ENCODE measurements at places on chromosomes 11 and 22.

DNA sequence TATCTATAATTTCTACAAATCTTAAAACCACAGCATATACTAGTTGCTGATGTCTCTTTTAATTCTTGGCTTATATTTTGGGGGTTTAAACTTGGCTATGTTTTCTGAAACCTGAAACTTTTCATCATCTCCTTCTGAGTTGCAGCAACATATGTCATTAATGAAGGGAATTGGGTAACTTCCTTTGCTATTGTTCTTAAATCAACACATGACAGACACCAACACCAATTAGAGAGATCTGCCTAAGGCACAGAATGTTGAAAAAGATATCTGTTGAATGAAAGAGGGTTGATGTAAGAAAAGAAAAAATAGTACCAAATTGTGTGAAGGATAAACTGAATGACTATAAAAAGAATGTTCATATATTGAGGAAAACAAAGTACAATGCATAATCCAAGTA is 10.3 kb upstream of the GAS2 start:
- no peaks in the 10 kb centered on the region for H3K27me3 ChIP-seq
- H3K4me3 ChIP-seq: no peak overlapping the region
- no peaks in the 10 kb centered on the region for H3K36me3 ChIP-seq
- H3K27ac ChIP-seq: no peak overlapping the region
- no peaks in the 10 kb centered on the region for H3K4me1 ChIP-seq

DNA sequence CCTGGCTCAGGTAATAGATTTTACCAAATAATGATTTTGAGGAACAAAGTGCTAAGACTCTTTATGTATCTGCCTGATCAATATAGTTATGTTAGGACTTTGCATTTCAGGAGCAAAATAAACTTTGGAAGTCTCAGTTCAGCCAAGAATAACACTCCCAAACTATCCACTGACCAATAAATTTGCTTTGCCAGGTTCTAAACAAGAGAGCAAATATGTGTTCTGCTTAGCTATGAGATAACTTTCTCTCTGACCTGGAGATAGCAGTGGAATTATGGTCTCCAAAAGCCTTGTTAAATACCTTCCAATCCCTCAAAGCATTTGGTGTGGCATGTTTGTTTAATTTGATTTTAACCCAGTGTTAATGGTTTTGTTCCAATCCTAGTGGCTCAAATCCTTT is 1541.1 kb downstream of the FAM181B start:
- H3K27ac ChIP-seq: no peak overlapping the region
- H3K4me1 ChIP-seq: no peaks in the 10 kb centered on the region
- no peak overlapping the region for H3K4me3 ChIP-seq
- DNase-seq: no peak

- no peaks in the 10 kb centered on the region for H3K36me3 ChIP-seq
- no peaks in the 10 kb centered on the region for H3K4me1 ChIP-seq
- no peaks in the 10 kb centered on the region for H3K27me3 ChIP-seq
- no peak overlapping the region for H3K27ac ChIP-seq
- H3K4me3 ChIP-seq: no peak overlapping the region
Measured at GRCh38 chr11:109443052-109443451, 21.1 kb downstream of the C11orf87 start.

- peak; percentile 5 for DNase-seq
- H3K4me1 ChIP-seq: no peaks in the 10 kb centered on the region
- no peaks in the 10 kb centered on the region for H3K27me3 ChIP-seq
- no peak overlapping the region for H3K4me3 ChIP-seq
- H3K36me3 ChIP-seq: no peaks in the 10 kb centered on the region
- no peak overlapping the region for H3K27ac ChIP-seq
Measured at GRCh38 chr11:70314730-70315129, 44.2 kb downstream of the PPFIA1 start.

DNA sequence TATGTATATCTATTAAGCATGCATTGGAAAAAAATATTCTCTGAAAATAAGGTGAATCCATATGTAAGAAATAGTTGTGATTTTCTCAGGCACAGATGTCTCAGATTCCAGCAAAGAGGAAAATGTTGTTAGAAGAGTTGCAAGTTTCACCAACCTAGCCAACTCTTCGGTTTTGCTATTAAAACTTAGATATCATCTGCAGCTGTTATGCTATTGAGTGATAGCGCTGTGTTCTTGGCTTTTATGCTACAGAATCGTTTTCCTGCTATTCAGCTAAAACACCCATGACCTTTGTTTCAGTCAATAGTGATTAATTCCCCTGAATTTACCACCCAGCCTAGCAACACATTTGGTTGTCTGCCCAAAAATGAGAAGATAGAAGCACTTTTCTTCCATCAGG is 795.6 kb upstream of the ANO3 start:
- no peak overlapping the region for H3K4me3 ChIP-seq
- H3K4me1 ChIP-seq: no peaks in the 10 kb centered on the region
- no peaks in the 10 kb centered on the region for H3K36me3 ChIP-seq
- no peak for DNase-seq

DNA sequence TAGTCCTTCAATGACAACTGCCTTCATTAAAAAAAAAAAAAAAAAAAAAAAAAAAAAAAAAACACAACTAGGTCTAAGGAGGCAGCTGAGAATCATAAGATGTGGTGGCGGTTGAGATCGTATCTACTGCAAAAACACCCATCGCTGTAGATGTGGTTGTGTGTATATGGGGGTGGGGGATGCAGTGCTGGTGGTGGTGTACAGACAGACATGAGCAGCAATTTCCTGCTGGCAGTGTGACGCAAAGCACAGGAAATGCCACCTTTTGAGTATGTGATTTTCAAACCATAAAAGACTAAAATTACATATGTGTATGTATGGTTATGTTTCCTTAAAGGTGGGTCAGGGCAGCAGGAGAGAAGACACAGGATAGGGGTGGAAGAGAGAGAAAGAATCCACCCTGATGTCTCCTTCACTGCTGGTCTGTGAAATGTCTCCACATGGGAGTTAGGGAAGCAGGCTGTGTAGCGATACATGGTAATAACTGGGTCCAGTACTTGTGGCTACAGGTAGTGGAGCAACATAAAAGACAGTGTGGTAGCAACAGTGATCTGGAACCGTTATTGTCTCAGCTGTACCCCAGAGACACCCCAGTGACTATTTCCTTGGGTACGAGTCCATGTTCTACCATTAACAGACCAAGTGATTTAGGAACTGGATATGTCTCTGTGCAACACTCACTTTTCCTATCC is 57.9 kb downstream of the SYTL2 start:
- no peak overlapping the region for H3K4me3 ChIP-seq
- no peak overlapping the region for H3K27ac ChIP-seq
- no peaks in the 10 kb centered on the region for H3K4me1 ChIP-seq
- H3K36me3 ChIP-seq: no peaks in the 10 kb centered on the region
- no peaks in the 10 kb centered on the region for H3K27me3 ChIP-seq
- DNase-seq: peak; percentile 23

- peaks cover 10% of the 10 kb centered on the region for H3K4me1 ChIP-seq
- no peak overlapping the region for H3K4me3 ChIP-seq
- no peaks in the 10 kb centered on the region for H3K27me3 ChIP-seq
- no peak for DNase-seq
Measured at GRCh38 chr11:33063326-33063881, 24.0 kb downstream of the TCP11L1 start.

GRCh38 chr11:76721755-76722677 is 51.5 kb upstream of the LRRC32 start:
- DNase-seq: peak; percentile 83
- H3K27me3 ChIP-seq: no peaks in the 10 kb centered on the region
- H3K4me1 ChIP-seq: peaks cover 9% of the 10 kb centered on the region
- no peak overlapping the region for H3K27ac ChIP-seq

- H3K27me3 ChIP-seq: no peaks in the 10 kb centered on the region
- H3K36me3 ChIP-seq: no peaks in the 10 kb centered on the region
- H3K27ac ChIP-seq: no peak overlapping the region
Measured at GRCh38 chr11:95716266-95716665, 73.3 kb downstream of the FAM76B start.
